Activated CD8-positive, alpha-beta memory T cell treated with anti-CD3 and anti-CD28 coated beads, Interleukin-2, amount 10 ng/mL, durations not matched to agents 7 days and 5 days (primary cell): ENCODE measurements at places on chromosomes 4 and X.
A peak's percentile ranks its signal among the peaks of the same experiment; 100 is the strongest.

- DNase-seq: no peak
These were observed 317.5 kb downstream of the RAPGEF2 start for GRCh38 chr4:159420162-159421057.

- no peak for DNase-seq
These were observed 70.2 kb upstream of the PLS3 start for GRCh38 chrX:115490814-115491213.

DNA sequence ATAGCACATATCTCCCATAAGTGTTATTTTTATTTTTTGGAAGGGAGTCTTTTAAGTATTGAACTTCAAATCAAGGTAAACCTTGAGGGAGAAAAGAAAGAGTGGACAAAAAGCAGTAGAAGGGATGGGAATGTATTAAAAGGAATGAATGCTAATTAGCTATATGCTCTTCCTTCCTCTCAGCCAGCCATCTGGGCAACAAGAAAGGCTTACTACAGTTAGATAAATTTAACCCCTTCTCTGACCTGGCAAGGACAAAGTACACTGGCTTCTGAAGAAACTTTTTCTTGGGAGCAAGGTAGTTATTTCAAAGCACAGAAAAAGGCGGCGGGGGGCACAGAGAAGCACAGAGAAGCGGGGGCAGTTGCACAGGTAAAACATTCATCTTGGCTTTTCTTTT, 54.6 kb downstream of the GAB1 start:
- DNase-seq: no peak

DNA sequence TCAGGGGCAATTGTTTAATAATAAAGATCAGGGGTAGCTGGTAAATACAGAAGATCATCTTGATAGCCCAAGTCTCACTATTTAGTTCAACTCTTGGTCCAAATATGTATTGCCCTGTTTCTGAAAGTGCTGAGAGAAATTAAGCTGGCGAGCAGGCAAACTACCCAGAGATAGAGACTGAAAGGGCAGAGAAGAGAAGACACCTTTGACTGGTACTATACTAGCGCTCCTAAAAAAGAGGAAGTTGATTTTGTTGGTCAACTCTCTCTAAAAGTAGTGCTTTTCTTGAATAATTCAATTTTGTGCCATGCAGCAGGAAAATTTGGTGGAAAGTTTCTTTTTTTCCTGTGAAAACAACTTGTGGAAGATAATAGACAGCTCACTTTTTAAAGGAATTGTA, 64.0 kb downstream of the IGSF1 start:
- DNase-seq: no peak

- no peak for DNase-seq
These were observed 14.2 kb downstream of the SEC24D start for GRCh38 chr4:118821590-118822293.

DNA sequence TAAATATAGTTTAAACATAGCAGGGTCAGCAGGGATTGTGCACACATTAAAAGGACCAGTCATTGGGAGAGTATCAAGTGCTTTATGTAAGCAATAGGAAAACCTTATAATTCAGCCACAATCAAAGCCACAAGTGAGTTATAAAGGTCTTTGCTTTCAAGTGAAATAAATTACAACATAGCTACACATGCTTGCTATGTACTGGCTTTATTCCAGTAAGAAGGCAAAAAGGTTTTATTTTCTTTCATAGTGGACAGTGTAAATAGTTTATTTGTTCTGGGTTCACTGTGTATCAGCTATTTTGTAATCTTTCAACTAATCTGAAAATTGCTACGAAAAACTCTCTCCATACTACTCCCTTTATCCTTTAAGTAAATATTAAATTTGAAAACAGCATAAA, 691.4 kb downstream of the PCDH7 start:
- no peak for DNase-seq

DNA sequence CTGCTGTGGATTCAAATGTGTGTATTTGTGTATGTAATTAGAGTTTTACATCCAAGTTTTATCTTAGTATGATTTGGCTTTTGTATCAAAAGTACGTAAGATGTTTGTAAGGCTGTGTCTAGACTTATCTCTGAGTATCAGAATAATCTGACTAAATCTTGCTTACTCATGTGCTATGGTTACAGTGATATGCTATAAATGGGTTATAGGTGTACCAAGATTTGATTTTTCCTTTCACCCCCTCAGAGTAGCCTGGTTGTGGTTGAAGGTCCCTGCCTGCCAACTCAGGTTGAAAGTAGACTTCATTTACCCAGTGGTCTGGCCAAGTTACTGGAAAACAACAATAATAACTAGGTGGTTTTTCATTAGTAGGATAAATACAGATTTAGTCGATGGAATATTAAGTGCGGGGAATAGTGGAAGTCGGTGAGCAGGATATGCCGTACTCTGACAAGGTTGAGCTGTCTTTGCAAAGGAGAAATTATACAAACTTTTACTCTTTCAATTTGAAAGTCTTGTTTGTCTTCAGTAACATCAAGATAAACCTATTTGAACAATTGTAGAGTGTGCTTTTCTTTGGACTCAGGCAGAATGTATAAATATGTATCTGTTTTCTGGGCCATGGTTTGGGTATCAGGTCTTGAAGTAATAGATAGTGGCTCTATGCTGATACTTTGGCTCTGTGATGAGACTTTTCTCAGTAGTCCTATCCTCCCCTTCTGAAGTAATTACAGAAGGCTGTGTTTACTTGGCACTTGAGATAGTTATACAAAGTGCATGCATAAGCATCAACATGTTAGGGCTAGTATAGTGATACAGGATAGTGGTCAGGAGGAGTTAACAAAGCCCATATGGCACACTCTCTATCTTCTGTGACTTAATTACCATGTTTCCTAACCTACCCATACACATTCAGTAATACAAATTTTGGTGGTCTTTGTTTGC, 23.7 kb downstream of the BMP2K start:
- DNase-seq: no peak

- no peak for DNase-seq
These were observed 48.2 kb downstream of the SLC34A2 start for GRCh38 chr4:25703731-25704388.

- DNase-seq: no peak
These were observed 87.5 kb downstream of the TRAPPC11 start for GRCh38 chr4:183746305-183747229.

- no peak for DNase-seq
These were observed 44.5 kb upstream of the IL21 start for GRCh38 chr4:122665161-122665929.

GRCh38 chr4:88971536-88971935, 85.4 kb downstream of the FAM13A start:
- DNase-seq: no peak

GRCh38 chrX:71454222-71454621, 78.7 kb upstream of the OGT start:
- no peak for DNase-seq

GRCh38 chr4:11182586-11183355, 245.9 kb downstream of the HS3ST1 start:
- DNase-seq: no peak

GRCh38 chr4:187569871-187570270, 425.7 kb upstream of the ZFP42 start:
- no peak for DNase-seq

- no peak for DNase-seq
These were observed 14.6 kb downstream of the SLITRK4 start for GRCh38 chrX:143621276-143621675.

- DNase-seq: peak; percentile 39
These were observed 1.1 kb downstream of the SLC25A6 start for GRCh38 chrX:1390621-1391369.

DNA sequence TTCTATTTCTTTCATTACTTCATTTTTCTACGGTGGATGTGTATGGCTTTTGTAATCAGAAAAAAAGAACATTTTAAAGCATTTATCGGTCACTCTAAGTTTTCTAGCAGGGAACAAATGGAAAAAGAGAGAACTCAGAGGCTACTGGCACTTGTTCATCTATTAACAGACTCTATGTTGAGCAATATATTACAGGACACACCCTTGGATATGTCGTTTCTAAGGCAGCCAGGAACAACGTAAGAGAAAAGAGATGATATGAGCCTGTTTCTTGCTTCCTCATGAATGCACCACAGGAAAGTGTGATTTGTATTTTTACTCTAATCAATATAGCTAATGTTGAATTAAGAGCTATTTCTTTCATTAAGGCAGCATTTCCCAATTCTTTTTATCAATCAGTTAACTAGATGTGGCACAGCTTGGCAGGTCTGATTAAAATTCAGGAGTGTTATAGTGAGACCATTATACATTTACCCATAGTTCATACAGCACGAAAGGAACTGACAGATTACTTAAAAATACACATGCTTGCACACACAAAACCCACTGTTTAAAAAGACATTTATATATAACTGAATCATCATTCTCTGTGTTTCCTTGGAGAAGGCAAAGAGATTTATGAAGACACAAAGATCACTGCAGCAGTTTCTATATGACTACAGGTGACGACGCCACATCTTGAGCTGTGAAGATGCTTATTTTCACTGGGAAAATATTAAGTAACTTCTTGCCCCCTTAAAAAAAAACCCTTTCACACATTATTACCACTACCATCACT, 13.0 kb downstream of the RAB9B start:
- DNase-seq: no peak

GRCh38 chr4:128068918-128069317, 7.8 kb downstream of the LARP1B start:
- DNase-seq: peak; percentile 41

DNA sequence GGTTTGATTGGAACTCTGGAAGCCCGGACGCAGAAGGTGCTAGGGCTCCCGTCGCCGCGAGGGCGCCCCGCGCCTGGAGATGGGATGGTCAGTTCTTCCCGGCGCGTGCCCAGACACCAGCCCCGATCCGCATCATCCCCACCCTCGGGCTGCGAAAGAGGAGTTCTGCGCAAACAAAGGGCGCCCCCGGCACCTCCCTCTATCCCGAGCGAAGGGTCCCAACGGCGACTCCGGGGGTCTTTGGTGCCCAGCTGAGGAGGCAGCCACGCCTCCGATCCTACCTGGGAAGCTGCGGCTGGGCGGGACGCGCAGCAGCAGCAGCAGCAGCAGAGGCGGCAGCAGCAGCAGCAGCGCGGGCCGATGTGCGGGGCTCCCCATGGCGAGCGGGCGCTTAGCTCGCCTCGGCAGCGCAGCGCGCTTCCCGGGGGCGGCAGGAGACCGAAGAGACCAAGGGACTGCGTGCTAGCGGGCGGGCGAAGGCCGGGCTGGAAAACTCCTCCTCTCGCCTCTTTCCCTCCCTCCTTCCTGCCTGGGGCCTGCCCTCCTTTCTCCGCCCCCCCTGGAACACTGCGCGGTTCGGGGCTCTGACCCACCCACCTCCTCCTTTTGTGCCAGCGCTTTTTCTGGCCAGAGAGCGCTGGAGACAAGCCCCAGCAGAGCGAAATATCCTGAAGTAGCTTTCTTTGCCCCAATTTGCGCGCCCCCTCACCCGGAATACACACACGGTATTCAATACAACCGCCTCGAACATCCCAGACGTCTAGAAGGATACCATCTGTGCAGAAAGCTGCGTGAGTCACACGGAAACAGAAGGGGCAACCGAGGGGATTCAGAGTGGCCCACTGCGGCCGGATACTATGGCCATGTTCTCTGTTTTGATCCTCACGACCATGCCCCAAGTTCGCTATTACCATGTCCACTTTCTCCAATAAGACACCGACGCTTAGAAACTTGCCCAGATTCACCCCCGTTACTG, at the start of gene SRPX:
SRPX (minus strand) TSS at position 457 of the 976 bp plus-strand sequence; CDS start at position 378, 79 bp downstream.
- no peak for DNase-seq

GRCh38 chrX:101803451-101803850, 128.4 kb downstream of the ZMAT1 start:
- no peak for DNase-seq

- DNase-seq: no peak
These were observed 144.4 kb downstream of the AMMECR1 start for GRCh38 chrX:110173192-110174175.

DNA sequence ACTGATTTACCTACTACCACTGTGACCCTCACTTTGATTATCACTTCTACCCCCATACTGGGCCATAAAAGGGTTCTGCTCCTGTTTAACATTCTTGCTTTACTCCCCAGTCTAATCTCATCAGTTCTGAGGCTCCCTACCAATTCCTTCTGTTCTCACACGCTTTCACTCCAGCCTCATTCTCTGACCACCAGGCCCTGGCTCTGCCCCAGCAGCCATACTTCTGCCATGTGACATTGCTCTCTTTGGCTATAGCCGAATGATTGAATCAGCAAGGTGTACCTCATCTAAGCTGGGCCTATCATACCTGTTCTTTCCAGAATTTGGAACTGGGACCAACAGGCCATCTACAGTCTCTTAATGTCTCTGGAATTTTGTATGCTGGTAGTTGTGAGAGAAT, 14.4 kb upstream of the ELF2 start:
- no peak for DNase-seq

GRCh38 chr4:163540977-163541376, 46.5 kb downstream of the TMA16 start:
- DNase-seq: no peak

- no peak for DNase-seq
These were observed 1.1 kb downstream of the DOCK11 start for GRCh38 chrX:118496763-118497079.

DNA sequence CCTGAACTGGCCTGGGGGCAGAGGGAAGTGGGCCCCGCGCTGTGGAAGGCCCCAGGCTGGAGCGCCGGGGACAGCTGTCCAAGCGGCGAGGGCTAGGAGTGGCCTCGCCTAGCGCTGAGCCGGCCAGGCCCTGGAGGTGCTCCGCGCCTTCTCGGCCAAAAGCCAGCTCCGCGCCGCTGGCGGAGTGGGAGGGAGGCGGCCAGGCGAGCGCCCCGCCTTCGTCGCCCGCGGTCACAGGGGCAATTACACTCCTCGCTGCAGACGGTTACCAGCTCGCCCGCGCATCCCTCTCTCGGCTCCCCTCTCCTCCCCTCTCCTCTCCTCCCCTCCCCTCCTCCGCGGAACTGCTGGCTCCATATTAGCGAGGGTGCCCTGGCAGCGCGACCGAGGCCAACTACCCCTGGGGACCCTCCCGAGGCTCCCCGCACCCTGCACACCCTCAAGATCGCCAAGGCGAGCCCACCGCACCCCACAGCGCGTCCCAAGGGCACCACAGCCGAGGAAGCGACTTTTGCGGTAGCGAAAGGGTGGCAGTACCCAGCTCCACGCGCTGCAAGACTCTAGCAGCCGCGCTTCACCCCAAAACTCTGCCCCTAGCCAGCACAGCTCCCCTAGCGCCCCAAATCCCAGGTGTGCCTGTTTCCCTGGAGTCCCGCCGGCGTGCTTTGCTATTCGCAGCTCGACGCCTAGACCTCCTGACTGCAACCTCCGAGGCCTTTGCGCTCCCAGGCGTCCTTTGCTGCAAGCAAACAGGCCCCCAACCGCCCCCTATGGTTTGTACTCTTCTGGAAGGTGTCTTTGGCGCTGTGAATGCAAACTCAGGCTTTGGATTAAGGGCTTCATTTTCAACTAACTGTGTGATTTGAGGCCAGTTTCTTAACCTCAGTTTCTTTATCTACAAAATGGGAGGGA, 91.4 kb downstream of the BCOR start:
- peak; percentile 45 for DNase-seq

GRCh38 chrX:154138857-154139256, 5.2 kb upstream of the OPN1LW start:
- no peak for DNase-seq

DNA sequence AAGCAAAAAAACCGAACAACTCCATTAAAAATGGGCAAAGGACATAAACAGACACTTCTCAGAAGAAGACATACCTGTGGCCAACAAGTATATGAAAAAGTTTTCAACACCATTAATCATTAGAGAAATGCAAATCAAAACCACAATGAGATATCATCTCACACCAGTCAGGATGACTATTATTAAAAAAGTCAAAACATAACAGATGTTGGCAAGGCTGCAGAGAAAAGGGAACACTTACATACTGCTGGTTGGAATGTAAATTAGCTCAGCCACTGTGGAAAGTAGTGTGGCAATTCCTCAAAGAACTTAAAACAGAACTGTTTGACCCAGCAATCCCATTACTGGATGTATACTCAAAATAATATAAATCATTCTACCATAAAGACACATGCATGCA, 436.3 kb downstream of the KLHL13 start:
- DNase-seq: no peak
